ENCODE measurements at places on chromosomes 1 and 21.
A peak's percentile ranks its signal among the peaks of the same experiment; 100 is the strongest.

DNA sequence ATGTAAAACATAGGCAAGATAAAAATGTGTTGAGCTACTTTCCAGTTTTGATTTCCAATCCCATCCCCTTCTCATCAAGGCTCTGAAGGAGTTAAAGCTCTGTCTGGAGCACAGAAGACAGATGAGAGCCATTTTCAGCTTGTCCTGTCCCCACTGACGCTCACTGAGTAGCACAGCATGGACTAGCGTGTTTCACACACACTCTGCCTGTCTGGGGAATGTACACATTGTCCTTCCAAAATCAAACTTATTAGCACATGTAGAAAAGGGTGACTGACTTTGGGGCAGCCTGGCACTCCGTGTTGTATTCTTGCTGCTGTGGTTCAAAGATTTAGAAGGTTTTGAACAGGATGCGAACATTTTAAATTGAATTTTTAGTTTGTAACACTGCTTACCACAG lies 139.2 kb downstream of the NEK7 start:
- DNase-seq = peak; percentile 11

GRCh38 chr1:107318932-107319331 lies 178.1 kb downstream of the NTNG1 start:
- DNase-seq = no peak

DNA sequence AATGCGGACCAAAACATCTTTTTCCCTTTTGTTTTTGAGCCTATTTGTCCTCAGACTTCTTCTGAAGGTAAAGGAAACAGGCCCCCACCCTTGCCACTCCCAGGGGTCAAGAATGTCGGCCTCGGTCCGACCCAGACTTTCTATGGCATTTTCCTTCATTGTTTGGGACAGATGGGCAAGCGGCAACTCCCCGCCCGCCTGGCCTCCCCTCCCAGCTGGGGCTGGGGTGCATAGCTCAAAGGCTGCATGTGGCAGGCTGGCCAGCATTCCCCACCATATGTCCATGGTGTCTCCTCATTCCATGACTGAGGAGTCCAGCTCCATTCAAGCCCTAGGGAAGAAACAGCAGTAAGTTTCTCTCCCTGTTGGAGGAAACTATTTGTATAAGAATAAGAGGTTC lies 29.4 kb upstream of the TSPEAR start:
- DNase-seq = no peak

DNA sequence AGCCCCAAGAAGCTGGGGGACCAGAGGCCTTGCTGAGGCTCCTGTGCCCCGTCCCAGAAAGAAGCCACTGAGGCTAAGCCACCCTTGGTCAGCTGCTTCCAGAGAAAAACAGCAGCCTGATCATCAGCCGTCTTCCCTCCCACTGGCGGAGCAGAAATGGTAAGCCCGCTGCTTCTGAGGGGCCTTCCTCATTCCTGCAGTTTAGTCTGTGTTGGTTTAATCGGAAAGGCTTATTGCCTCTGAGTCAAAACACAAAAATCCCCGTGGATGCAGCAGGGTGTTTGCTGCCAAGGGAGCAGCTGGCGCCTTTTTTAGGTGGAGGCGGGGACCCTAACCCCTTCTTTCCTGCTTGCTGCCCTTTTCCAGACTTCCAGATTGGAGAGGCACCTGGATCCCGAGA lies 33.9 kb downstream of the SPSB1 start:
- no peak for DNase-seq

GRCh38 chr1:223133306-223133823 lies 9.7 kb downstream of the TLR5 start:
- no peak for DNase-seq

GRCh38 chr1:234600418-234601281 lies 9.3 kb downstream of the IRF2BP2 start:
- DNase-seq = peak; percentile 25

- DNase-seq = no peak
Observed at GRCh38 chr1:27576806-27577227, 27.1 kb downstream of the AHDC1 start.

GRCh38 chr1:98032958-98033357 lies 112.1 kb upstream of the DPYD start:
- no peak for DNase-seq

DNA sequence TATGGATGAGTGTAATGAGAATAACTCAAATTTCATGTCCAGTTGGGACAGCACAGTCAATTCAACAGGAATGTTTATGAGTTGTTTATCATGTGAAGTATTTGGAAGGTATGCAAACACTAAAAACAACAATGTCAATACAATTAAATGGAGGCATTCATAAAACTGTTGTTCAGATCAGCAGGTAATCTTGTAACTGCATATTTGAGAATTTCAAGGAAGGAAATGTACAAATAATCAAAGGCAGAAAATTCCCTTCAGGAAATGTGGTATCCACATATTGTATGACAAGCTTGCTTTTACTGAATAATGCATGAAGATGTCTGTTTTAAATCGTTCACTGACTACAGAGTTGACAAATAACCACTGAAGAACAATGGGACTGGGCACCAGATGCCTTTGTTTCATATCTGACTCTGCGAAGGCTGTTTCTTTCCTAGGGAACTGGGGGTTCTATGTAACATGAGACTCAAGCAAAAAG lies 198.3 kb downstream of the LTN1 start:
- DNase-seq = no peak

GRCh38 chr1:147444381-147444780 lies 96.9 kb upstream of the BCL9 start:
- DNase-seq = no peak

GRCh38 chr1:229714964-229715603 lies 89.0 kb downstream of the URB2 start:
- peak; percentile 34 for DNase-seq

DNA sequence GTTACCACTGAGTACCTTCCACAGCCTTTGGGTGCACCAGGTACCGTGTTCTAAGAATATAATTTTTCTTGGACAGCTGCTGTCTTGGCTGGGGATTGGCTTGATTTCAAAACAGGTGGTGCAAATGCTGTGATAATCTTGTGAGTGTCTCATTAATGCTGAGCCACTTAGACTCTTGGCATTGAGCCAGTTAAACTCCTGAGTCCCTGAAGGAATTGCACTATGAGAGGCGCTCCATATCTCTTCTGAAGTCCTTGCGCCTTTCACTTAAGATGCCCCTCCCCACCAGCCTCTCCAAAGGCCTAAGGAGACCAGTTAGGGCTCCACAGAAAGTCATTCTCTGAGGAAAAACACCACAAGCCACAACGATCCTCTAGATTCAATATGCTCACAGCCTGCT lies 51.0 kb downstream of the BACH1 start:
- peak; percentile 44 for DNase-seq

DNA sequence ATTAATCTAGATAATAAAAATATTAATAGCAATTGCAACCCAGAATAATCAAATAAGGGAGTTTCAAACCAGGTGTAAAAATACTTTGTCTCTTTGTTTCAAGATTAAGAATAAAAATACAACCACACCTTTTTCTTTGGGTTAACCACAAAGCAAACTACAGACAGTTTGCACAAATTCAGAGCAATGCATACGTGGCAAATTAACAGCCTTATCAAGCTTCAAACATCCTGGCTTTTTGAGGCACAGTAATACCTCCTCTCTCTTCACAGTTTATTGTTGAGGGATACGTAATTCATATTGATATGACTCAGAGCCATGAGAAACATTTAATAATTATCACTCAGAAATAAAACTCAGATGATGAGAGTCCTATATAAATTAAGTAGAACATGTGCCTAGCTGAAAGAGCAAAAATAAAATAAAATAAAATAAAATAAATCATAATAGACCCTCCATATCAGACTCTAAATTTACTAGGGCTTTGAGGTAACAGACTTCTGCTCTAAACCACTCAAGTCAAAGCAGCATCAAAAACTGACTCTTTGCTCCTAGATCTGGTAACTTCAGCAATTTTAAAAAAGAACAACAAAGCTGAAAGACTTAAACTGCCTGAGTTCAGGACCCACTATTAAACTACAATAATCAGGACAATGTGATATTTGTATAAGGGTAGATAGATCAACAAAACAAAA lies 11.4 kb downstream of the EDEM3 start:
- no peak for DNase-seq

- DNase-seq = no peak
Observed at GRCh38 chr21:32316361-32317215, 17.9 kb downstream of the MRAP start.

GRCh38 chr1:102952400-102952799 lies 155.9 kb downstream of the COL11A1 start:
- DNase-seq = no peak

GRCh38 chr1:227739636-227740035 lies 4.4 kb downstream of the SNAP47 start:
- no peak for DNase-seq

DNA sequence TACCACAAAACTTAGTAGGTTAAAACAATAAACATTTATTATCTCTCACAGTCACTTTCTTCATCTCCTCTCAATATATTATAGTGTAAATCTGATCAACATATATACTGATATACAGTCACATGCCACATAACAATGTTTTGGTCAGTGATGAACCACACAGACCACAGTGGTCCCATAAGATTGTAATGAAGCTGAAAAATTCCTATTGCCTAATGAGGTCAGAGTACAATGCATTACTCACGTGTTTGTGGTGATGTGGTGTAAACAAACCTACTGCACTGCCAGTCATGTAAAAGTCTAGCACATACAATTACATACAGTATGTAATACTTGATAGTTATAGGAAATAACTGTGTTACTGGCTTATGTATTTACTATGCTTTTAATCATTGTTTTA lies 30.1 kb downstream of the OLFML3 start:
- DNase-seq = no peak

GRCh38 chr1:103129796-103130195 lies 21.5 kb upstream of the COL11A1 start:
- DNase-seq = no peak

DNA sequence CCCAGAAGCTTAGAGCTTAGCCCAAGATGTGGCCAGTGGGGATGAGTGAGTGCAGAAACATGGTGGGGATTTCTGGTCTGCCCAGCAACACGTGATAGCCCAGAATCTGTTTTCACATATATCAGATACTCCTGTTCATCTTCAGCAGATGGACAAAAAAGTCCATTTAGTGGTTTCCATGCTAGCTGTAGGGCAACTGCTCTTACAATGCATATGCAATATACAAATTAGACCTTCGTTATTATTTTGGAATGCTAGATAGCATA lies 96.9 kb upstream of the SGIP1 start:
- no peak for DNase-seq

- no peak for DNase-seq
Observed at GRCh38 chr1:111631502-111631901, 11.9 kb downstream of the RAP1A start.

GRCh38 chr1:235019471-235019870 lies 109.2 kb downstream of the TOMM20 start:
- DNase-seq = no peak
